Hippocampal formation (tissue), 2 donors: ENCODE measurements at places on chromosomes 3 and 15.

DNA sequence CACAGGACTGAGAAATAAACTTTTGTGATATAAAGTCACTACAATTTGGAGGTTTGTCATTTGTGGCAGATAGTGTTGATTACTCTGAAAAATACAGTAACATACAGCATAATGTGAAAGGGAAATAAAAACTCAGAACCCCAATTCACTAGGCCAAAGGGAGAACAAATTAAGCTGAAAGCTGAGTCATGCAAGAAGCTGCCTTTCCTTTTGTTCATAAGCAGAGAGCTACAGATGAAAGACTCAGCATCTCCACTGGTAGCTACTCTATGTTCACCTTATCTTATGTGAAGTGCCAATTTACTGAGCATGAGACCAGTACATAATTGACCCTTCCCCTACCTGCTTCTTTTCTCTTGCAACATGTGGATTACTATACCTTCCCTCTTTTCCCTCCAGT lies 19.3 kb upstream of the SLTM start:
- no peak for DNase-seq

DNA sequence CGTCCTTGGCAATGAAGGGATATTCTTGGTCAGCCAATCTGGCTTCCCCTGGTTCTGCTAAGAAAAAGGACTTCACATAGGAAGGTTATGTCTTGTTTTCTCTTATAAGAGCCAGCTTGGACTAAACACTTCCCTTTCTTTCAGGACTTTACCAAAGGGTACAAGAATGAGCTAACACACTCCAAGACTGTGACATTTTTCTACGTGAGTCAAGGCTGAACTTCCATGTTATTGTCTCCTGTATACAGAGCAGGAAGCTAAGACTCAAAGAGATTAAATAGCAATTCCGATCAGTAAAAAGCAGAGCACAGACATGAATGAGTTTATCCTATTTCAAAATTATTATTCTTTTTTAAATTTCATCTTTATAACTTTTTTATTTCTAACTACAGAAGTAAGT lies 63.3 kb upstream of the STT3B start:
- no peak for DNase-seq

- no peak for DNase-seq
Observed at GRCh38 chr15:26967719-26968269, 3.2 kb upstream of the GABRG3 start.

DNA sequence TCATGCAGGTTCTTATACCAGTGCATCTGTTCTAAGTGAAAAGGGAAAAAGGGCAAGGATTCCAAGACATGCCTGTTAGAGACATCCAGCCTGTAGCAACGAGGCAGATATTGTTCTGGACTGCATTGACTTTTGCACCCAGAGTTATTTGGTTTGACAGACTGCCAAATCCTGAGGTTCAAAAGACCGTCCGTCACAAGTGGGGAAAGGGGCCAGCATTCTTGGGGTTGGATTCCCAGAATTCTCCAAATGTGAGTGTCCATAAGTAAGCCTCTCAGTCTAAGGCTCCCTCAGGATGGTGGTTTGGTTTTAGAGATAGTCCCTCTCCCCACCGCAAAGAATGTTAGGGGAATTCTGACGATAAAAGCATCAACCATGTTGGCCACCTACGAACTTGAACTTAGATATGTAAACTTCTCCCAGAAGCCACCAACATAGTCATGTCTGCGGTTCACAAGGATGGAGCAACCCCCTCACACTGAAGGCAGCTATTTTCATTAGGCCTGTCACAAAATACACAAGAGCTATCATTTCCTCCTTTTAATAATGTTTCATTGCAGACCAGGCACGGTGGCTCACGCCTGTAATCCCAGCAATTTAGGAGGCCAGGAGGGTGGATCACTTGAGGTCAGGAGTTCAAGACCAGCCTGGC lies 13.6 kb upstream of the LACTB start:
- no peak for DNase-seq

DNA sequence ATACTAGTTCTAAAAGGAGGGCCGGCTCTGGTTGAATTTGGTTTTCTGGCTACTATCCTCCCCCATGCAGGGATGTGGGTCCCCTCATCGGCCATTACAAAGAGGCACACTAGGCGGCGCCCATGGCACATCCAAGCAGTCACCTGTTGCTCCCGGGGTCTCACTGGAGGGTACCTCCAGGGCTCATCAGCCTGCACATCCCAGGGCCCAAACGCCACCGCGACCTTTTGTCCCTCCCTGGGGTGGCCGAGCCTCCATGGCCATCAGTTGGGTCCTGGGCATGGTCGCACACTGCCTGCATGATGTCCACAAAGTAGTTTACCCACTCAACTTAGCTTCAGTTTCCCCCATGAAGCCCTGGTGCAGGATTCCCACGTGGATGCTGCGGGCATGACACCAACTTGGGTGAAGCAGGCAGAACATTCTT lies 28.3 kb downstream of the IDH3A start:
- no peak for DNase-seq

DNA sequence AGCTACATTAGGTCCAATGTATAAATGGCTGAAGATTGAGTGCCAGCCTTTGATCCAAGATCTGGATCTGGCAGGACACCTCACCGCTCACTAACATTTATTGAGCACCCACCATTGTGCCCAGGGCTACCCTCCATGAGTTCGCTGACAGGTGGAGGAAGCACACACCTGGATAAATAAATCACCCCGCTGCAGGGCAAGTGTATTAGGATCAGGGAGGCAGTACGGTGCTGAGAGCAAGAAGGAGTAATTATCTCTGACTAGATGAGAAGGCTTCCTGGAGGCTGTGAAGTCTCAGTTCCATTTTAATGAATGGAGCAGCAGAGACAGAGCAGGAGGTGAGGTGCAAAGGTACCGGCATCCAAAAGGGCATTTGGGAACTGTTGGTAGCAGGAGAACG lies 104.1 kb downstream of the LIPC start:
- no peak for DNase-seq

- no peak for DNase-seq
Observed at GRCh38 chr3:143848704-143849103, 436 bp upstream of the SLC9A9 start.

GRCh38 chr3:44661189-44661588 lies 12.7 kb downstream of the ZNF35 start:
- DNase-seq = no peak

DNA sequence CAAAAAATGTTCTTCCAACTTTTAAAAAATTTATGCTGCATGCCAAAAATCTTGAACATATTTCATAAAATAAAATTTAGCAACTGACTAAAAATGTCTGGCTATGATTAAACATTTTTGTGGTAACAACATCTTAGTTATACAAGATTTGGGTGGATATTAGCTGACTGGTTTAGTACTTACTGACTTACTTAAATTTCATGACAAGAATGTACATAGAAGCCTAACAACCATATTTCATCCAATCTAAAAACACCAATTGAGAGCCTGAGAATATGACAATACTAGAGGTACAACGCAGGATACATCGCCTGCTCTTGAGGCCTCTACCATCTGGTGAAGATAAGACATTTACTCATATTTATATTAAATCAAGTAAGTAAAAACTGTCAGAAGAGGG lies 34.6 kb downstream of the GNB4 start:
- no peak for DNase-seq

DNA sequence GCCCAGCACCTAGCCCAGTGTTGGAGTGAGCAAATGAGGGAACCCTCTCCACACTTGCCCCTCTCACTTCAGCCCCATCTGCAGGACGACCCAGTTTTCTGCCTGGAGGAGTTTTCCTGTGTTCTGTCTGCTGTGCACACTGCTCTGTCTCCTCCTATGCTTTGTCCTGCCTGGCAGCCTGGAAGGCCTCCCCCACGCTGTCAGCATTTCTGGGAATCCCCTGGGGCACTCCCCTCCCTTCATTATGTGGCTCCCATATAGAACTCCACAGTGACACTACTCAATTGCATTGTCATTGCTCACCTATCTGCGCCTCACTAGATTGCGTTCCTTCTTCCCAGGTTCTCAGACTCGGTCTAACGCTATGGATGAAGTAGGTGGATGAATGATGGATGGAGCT lies 13.9 kb downstream of the CLSTN2 start:
- no peak for DNase-seq

DNA sequence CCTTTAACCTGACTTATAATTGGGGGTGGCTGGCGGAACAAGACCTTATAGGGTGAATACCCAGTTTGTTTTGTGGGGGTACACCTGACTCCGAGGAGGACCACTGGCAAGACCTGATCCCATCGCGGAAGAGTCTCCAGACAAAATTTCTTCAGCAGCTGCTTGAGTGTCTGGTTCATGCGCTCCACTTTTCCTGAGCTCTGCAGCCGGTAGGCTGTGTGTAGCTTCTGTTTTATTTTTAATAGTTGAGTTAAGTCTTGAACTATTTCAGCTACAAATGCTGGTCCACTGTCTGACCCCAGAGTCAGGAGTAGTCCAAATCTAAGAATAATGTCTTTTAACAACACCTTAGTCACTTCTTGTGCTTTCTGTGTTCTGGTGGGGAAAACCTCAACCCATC lies 21.2 kb upstream of the NOX5 start:
- DNase-seq = no peak

GRCh38 chr3:168034152-168034928 lies 61.4 kb downstream of the GOLIM4 start:
- no peak for DNase-seq

DNA sequence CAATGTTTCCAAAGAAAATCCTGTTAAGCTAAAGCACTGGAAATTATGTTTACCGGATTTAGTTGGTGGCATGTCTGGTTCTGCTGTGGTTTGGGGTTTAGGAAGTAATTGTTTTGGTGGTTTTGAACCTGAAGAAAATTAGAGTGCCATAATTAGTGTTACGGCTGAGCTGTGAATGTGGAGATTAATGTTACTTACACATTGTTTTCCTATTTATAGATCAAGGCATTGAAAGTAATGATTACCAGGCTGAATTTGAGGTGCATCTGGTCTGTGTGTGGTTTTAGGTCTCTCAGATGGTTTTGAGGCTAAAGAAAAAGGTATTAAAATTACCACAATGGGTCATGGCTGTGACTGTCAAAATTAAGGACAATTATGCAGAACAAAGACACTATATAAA lies 128.9 kb downstream of the TFG start:
- no peak for DNase-seq

DNA sequence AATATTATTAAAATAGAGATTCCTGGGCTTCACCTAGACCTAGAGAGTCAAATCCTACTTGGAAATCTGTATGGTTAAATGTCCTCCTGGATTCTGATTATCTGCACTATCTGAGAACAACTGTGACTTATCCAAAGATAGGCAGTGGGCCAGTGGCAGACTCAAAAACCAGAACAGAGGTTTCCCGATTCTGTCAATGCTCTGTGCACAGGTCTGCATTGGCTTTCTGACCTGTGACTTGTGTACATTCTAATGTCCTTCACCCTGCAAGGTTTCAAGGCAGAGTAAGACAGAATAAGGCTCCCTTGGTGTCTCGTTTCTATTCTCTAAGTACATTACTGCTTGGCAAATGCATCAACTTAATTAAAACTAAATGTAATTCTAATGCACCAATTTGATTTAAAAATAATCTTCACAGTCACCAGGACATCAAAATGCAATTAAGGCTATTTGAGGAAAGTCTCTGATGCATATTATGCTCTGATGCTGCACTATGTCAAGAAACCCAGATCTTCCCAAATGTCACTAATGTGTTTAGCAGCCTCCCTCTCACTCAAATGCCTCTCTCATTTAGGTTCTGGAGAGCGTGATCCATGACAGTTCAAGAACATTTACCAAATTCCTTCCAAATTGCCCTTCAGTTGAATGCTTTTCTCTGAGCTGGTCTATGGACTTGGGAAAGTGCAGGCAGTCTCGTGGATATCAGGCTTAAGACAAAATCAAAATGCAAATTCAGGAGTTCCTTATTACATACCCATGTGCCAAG lies 140.1 kb downstream of the STAC start:
- no peak for DNase-seq

DNA sequence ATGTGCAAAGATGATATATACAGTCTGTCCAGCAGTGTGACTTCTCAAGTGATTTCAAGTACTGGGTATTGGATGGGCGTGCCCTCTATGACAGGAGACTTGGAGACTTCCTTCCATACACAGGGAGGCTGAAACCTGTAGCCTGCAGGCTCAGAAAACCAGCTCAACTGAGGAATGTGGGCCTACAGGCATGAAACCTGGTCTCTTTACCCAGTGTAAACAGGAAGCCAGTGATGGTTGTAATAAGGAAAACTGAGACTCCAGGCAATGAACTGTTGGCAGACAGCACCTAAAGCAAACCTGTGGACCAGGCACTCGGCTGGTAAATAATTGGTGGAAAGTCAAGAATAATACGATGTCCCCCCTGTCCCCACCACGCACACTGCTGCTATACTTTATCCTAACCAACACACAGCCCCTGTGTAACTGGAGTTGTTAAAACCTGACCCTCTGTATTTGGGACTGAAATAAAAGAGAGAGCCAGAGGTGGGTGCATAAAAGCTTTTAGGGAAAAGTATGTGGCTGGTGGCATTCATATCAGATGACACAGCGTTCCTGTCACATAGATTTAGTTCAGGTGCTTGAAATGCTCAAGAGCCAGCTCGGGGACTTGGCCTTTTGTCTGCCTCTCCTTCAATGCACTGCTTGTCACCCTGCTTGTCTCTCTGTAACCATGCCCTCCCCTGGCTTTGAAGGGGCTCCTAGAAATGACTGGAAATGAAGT lies 144.7 kb downstream of the TPRG1 start:
- DNase-seq = no peak

DNA sequence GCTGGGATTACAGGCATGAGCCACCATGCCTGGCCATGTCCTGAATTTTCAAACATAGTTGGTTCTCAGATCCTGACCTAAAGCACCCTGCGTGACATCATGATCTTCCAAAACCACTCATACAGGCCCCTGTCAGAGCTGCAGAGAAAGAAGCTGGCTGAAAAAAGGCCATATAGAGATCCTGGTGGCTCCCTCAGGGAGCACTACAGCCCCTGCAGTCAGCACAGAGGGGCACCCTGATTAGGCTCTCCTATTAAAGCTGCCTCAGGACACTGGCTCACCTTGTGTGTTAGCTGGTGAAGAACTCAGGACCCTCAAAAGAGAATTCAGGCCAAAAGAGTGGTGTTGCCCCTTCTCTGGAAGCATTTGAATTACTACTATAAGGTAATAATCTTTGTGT lies 249.7 kb upstream of the MCTP2 start:
- no peak for DNase-seq

- no peak for DNase-seq
Observed at GRCh38 chr15:58704155-58704865, 45.2 kb downstream of the ADAM10 start.

- DNase-seq = no peak
Observed at GRCh38 chr3:186115239-186115996, 6.5 kb upstream of the ETV5 start.

GRCh38 chr3:54712539-54712938 lies 215.3 kb downstream of the LRTM1 start:
- no peak for DNase-seq

- no peak for DNase-seq
Observed at GRCh38 chr3:73513260-73513659, 111.5 kb downstream of the PDZRN3 start.
